NCI-H1048 (cell line): ENCODE measurements at places on chromosomes 5 and 9.

GRCh38 chr5:25190521-25191000, 545.8 kb upstream of the CDH10 start:
- no peak for DNase-seq

GRCh38 chr5:111774525-111774924, 17.5 kb upstream of the NREP start:
- no peak for DNase-seq

DNA sequence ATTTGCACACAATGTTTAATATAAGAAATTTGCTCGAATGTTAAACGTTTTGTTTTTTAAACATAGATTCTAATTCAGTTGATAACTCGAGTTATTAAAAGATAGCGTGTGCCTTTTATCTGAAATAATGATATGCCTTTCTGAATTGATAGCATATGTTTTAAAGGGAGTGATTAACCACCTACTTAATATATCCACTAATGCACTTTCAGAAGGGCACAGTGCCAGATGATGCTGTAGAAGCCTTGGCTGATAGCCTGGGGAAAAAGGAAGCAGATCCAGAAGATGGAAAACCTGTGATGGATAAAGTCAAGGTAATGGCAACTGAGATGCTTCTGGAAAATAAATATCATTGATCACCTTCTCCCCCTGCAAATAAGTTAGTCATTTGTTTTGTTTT, 53.9 kb downstream of the ERAP1 start:
- DNase-seq: no peak

- no peak for DNase-seq
Observed at GRCh38 chr9:122318284-122318683, 52.5 kb upstream of the PTGS1 start.

- no peak for DNase-seq
Observed at GRCh38 chr5:9197881-9198260, 348.0 kb downstream of the SEMA5A start.

GRCh38 chr9:134895908-134896833, 15.6 kb downstream of the FCN2 start:
- DNase-seq: no peak

- no peak for DNase-seq
Observed at GRCh38 chr5:43019291-43019613, 20.9 kb downstream of the ANXA2R start.

DNA sequence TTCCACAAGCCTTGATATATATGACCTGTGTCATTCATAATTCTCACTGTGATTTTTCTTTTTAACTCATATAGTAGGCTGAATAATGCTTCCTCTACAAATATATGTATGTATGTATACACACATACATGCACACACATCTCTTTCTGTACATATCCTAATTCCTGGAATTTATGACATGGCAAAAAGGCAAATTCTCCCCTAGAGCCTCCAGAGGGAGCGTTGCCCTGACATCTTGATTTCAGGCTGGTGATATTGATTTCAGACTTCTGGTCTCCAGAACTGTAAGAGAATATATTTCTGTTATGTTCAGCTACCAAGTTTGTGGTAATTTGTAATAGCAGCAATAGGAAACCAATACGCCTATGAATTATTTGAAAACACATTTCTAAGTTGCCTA, 166.6 kb upstream of the GAS1 start:
- DNase-seq: no peak

DNA sequence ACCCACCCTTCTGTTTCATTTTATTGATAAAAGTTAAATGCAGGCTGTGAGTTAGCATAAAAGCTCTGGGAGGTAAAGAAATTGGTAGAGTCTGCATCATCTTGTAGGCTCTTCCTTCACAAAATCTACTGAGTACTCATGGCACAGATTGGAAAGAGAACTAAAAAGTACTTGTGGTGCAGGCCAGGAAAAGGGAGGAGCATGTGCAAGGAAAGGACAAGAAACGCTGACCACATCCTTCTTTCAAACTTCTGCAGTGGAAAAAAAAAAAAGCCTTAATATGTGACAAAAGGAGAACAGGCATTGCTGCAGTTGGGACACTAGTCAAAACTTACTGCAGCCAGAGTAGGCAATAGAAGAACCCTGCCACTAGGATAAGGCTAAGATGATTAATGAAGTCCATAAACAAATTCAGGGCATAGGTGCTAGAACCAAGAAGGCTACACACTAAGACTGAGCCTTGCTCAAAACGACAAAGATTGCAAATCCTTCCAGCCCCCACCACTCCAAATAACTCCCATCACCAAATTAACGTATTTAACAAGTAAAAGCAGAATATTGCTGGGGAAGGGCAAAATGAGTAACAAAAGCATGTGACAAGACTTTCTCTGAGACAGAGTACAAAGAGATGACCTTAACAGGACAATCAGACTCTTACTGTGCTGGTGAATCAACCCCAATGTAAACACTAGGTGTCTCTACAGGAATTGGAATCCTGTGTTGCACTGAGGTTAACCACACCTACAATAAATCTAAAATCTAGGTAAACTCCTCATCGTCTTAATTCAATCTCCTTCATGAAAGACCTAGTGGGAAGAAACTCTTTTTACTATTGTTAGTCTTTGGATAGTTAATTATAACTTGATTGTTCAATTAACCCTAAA, 1024.8 kb downstream of the TLE1 start:
- DNase-seq: no peak

DNA sequence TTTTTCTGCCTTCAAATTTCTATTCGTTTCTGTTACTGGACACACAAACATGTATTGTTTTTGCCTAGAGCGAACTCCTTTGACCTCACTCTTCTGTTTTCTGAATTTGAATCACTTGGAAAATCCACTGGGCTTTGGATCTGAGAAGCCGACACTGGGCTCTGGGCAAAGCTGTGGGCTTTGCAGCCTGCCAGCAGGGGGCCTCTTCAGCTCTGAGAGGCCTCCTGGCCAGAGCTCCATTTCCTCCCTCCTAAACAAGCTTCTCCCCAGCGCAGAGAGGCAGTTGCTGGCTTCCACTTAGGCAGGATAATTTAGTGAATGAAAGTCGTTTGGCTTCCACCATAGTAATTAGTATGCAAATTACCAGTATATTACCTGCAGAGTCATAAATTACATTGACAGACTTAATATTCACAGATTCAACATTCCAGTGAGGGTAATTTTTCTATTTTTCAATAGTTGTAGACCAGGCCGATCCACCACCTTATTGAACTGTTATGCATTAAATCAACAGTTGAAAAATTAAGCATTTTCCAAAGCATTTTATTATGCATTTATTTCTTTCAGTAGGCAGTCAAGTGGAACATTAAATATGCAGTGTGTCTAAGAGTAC, 104.0 kb upstream of the ZNF366 start:
- DNase-seq: no peak

- DNase-seq: no peak
Observed at GRCh38 chr9:116191576-116192415, 38.2 kb downstream of the PAPPA start.

DNA sequence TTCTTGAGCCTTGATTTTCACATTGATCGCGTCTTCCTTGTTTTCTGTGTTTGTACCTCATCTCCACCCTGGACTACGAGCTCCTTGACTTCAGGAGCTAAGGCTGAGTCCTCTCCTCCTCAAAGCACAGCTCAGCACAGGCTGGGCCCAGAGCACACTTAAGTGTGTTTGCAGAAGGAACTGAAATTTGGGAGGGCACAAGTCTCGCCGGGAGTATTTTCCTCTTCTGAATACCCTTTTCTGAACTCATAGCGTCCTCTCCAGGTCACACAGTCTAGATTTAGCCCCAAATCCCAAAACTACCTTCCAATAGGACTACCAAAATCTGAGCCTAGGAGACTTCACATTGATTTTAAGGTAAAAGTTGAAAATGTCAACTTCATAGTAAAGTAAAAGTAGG, 41.6 kb downstream of the TSTD2 start:
- no peak for DNase-seq

- no peak for DNase-seq
Observed at GRCh38 chr9:124037790-124038189, 26.2 kb downstream of the LHX2 start.

DNA sequence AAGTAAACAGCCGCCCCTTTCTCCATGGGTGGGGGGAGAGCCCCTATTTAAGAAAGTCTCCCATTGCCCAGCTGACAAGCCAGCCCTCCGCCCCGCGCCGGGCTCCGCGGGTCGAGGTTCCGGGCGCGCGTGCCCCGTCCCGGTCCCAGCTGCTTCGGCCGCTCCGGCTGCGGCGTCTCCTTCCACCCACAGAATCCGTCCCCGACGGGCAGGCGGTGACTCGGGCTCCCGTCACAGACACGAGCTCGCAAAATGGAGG, 223 bp downstream of the NR3C1 start:
- DNase-seq: no peak

DNA sequence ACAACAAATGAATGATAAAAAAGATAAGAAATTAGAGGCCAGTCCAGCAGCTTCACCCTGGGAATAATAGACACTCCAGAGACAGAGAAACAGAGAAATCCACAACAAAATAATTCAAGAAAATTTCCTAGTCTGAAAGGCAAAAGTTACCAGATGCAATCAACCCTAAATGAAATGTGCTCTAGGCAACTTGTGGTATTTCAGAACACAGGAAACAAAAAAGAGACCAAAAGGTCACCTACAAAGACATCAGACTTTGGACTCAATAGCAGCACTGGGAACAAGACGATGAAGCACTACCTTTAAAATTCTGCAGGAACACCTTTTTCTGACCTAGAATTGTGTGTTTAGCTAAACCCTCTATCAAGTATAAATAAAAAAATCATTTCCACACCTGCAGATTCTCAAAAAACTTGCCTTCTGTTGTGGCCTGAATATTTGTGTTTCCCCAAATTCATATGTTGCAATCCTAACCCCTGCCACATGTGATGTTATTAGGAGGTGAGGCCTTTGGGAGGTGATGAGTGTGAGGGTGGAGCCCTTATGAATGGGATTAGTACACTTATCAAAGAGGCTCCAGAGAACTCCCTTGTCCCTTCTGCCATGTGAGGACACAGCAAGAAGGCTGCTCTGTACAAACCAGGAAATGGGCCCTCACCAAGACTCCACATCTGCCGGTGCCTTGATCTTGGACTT, 5.9 kb upstream of the MAPK9 start:
- no peak for DNase-seq

DNA sequence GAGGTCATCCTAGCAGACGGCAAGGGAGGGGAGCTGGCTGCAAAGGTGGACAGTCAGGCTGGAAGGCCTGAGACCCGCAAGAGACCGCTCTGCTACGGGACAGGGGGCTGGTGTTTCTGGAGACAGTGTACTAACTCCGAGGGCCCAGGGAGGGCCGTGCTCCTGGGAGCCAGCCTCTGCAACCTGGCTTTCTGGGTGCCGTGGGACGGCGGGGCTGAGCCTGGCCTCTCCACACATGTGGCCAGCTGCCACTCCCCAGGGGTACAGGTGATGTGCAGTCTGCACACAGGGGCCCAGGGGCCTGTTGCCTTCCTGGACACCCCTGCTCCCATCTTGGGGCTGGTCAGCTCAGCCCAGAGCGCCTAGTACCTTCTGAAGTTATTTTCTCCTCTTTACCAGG, 92.2 kb downstream of the MRPL36 start:
- no peak for DNase-seq

GRCh38 chr5:179300581-179301180, 44.6 kb downstream of the ADAMTS2 start:
- no peak for DNase-seq

GRCh38 chr9:130501639-130502038, 56.9 kb downstream of the ASS1 start:
- DNase-seq: no peak

DNA sequence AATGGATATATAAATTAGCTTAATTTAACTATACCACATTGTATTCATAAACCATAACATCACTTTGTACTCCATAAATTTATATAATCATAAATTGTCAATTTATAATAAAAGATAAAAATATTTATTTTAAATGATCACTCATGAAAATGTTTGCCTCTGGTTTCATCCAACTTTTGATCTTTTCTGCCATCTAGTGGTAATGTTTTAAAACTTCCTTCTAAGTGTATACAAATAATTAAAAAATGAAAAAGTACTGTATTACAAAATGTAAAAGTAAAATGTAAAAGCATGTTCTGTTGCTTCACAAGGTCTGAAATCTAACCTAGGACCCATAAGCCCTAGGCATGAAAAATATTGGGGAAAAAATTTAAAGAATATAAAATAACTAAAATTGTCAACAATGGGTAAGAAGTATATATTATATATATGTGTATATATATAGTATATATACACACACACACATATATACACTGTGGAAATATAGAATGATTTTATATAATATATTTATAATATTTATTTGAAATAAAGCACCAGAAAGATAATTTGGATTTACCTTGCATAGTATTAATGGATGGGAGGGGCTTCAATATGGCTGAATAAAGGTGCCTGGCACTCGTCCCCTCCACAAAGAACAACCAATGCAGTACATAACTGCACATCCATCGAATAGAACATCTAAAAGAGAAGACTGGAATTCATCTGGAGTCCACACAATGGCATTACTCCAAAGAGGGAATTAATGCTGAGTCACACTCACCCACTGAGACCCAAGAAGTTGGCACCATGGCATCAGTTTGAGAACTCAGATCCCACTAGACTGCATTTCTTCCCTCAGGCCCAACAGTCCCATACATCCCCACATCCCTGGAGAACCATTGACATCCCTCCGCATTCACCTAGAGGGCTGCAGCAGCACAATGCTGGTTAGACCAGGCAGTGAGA, 32.5 kb downstream of the ANXA1 start:
- no peak for DNase-seq

DNA sequence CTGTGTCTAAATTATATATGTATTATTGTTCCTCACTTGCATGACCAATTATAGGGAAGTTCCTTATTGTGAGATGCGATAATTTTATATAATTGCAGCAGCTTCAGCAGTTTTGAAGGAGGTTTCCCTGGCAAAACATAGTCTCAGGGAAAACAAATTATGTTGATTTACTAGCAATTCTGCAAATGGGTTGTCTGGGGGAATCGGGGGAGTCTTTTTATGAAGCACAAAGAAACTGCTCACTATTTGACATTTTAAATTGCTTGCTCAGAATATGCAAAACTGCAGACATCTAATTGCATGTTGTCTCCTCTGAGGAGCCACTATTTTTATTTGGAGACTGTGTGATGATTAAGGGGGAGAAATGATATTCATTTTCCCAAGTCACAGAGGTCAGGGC, 361.6 kb downstream of the YTHDC2 start:
- no peak for DNase-seq

- DNase-seq: no peak
Observed at GRCh38 chr9:95953986-95954385, 78.5 kb downstream of the ERCC6L2 start.

- no peak for DNase-seq
Observed at GRCh38 chr9:116304761-116305160, 151.2 kb downstream of the PAPPA start.

- no peak for DNase-seq
Observed at GRCh38 chr9:134774410-134774809, 106.2 kb upstream of the FCN2 start.

GRCh38 chr9:89407070-89407469, 88.8 kb downstream of the SECISBP2 start:
- DNase-seq: no peak

GRCh38 chr5:127392762-127393161, 102.2 kb downstream of the MEGF10 start:
- DNase-seq: no peak
